ENCODE measurements at places on chromosomes 7 and 10.

DNA sequence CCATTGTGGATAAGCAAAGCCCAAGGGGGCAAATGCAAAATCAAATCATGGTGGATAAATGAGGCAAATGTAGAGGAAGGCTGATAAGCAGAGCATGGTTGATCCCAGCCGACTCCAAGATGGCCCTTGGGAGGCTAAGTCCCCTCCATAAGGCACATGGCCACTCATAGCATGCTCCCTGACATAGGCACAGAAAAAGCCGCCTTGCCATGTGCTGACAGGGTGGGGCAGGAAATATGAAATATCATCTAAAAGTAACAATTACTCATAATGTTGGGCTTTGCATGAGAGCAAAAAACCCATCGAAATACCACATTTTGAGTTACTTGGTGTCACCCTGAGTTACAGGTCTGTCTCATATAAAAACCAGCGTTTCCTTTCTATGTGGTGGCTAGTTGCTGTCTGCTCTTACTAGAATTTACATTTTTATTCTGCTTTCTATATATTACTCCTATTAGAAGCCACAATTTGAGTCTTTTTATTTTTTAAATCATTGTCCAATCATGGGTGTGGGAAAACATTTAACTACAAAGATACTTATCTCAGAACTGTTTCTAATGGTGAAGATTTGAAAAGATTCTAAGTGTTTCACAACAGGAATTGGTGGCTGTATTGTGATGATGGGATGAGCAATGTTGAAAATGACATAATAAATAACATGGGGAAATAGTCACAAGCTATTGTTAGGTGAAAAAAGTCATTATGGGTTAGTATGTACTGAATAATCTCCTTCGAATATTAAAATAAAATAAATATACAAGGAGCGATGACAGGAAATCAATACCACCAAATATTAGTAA lies 102.7 kb downstream of the CUBN start:
- peak; percentile 77 for DNase-seq

GRCh38 chr7:157410831-157411556 lies 74.2 kb downstream of the DNAJB6 start:
- no peak for DNase-seq

DNA sequence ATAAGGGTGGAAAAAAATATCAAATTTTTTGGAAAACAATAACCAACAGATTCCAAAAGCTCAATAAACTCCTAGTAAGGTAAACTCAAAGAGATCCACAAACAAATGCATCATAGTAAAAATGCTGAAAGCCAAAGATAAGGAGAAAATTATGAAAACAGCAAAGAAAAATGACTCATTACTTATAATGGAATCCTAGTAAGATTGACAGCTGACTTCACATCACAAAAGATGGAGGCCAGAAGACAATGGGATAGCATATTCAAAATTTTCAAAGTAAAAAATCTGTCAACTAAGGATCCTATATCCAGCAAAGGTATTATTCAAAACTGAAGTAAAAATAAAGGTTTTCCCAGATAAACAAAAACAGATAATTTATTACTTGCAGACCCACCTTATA lies 183.4 kb upstream of the VIPR2 start:
- DNase-seq = no peak

- DNase-seq = peak; percentile 94
Measured at GRCh38 chr7:70237831-70238575, 639.7 kb downstream of the AUTS2 start.

DNA sequence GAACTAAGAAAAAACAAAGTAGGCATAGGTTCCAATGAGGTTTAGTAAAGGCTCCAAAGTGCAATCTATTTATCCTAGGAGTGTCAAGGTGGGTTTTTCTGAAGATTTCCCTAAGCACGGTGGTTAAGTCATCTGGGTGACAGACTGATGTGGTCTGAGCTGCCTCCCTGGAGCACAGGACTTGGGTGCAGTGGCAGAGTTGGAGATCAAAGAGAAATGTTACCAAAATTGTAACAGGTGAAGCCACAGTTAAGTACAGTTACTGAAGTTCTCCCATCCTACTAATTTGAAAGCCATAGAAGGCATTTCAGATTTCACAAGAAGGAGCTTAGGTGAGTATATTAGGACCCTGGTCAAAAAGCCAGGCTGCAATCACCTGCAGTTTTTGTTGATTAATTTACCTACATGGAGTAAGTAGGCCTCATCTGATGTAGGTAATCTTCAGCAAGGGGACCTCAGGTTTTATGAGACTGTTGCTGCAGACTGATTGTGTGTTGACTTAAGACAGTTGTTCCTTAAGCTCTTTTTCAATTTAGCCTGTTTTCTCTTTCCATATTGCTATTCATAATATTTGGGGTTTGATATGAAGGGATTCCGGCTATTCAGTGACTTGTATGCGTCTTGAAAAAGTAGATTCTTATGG lies 3.0 kb downstream of the DLX6 start:
- no peak for DNase-seq

DNA sequence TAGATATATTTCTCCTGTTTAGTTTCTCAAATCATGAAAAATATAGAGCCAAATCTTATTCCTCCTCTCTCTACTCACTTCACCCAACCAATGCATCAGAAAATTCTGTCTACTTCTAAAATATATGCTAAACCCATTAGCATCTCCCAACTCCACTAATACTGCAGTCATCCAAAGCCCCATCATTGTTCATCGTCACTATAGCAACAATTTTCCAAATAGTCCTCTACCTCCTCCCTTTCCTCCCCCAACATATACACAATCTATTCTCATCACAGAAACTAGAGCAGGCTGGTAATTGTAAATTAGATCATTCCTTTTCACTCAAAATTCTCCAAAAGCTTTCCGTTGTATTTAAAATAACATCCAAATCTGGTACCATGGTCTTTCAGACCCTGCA lies 38.4 kb upstream of the C10orf120 start:
- no peak for DNase-seq

- DNase-seq = no peak
Measured at GRCh38 chr10:125628104-125629049, 54.6 kb downstream of the TEX36 start.

DNA sequence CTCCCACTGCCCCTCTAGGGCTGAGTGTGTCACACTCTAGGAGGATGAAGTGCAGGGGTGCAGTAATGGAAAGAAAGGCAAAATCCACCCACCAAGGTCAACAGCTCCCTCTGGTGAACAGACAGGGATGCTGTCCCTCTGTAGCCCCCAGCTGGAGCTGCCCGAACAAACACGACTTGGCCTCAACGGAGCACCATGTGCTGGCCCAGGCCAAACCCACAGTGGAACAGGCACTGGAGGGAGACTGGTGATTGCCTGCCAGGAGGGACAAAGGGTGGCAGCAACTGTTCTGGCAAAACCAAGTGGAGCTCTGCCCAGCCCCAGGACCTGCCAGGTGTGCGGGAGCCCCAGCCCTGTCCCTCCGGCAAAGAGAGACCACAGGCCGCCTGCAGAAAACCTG lies 20.7 kb downstream of the PDIA4 start:
- no peak for DNase-seq

DNA sequence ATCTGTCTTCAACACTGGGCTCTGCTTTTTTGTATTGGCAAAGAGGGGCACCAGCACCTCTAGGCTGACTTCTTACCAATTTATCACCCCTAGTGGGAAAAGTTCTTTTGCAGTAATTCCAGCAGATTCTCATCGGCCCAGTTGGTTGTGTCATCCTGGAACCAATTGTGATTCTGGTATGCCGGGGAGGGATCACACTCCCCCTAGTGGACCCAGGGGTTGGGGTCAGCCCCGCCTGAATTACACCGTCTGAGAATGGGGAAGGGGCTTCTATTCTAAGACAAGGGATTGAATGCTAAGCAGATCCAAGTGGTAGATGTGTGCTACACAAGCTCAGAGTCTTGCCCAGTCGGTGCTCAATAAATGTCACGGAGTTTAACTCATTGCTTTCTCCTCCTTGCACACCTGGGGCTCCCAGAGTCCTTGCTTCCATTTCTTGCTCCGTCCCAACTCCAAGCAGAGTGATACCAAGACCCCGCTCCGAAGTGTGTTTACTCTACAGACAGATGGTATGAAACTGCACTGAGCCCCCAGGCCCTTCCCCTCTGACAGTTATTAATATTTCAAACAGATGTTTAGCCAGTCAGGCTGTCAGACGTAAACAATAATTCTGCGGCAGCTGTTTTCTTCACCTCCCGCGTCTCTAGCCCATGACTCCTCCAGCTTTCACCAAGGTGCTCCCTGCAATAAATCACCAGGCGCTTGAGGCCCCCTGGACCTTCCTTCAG lies 71.9 kb downstream of the C10orf105 start:
- DNase-seq = no peak

GRCh38 chr10:14686356-14686755 lies 88.3 kb downstream of the FAM107B start:
- DNase-seq = peak; percentile 51

DNA sequence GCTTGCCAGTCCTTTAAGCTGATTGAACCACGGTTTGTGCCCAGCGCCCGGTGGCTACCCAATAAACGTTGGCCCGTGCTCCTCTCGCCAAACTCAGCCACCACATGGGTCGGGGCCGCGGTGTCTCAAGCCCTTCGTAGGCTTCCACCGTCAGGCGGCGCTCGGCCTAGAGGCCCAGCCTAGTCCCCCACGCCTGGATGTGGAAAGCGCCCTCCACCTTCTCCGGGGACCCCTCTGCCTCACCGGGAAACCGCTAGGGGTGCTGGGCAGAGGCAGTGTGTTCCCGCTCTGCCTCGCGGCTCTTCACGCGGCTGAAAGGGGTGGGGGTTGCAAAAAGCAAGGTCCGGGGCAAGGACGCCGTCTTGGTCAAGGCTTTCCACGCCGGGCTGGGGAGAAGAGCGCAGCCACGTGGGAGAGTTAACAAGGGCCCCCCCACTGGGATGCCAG lies 29.8 kb downstream of the LEP start:
- DNase-seq = no peak

GRCh38 chr10:68816796-68817412 lies 10.4 kb upstream of the STOX1 start:
- DNase-seq = no peak

- DNase-seq = no peak
Measured at GRCh38 chr7:14504134-14504533, 398.4 kb downstream of the DGKB start.

DNA sequence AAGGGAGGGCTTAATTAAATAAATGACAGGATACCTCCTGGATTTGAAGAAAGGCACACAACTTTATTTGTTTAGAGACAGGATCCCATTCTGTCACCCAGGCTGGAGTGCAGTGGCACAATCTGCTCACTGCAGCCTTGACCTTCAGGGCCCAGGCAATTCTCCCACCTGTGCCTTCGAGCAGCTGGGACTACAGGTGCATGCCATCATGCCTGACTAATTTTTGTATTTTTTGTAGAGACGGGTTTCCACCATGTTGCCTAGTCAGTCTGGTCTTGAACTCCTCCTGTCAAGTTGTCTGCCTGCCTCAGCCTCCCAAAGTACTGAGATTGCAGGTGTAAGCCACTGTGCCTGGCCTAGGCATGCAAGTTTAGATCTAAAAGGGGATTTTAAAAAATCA lies 272.7 kb upstream of the MBL2 start:
- no peak for DNase-seq

GRCh38 chr7:22860784-22861482 lies 38.3 kb upstream of the TOMM7 start:
- DNase-seq = peak; percentile 54

DNA sequence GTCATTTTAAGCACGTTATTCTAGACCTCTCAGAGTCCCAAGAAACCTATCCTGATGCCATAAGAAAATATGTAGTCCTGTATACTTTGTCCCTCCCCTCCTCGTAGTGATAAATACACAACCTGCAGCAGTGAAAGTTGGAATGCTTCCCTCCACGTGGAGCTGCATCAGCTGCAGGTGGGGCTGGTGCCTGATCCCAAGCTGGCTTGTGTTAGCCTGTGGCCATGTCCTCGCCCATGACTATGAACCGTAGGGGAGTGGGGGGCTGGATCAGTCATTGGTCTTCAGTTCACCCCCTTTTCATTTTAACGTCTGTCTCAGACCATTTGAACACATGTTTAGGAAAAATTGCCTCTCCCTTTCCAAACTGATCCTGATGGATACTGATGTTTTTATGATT lies 171.4 kb upstream of the HABP2 start:
- DNase-seq = no peak

- DNase-seq = no peak
Measured at GRCh38 chr7:20229646-20230500, 12.7 kb upstream of the MACC1 start.

DNA sequence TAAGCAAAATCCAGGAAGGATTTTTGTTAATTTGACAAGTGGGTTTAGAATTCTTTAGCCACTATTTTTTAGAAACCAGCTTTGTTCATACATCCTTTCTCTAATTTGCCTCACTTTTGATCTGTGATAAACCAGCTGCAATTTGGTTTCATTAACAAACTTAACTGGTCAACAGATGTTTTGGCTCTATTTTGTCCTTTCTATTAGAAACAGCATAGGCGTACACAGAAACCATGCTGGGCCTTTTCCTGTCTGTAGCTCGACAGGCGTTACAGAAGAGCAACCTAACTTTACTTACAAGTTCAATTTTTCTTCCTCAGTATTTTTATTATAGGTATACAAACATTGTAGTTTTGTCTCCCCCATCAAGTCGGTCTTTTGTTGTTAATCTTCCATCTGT lies 28.2 kb downstream of the KAT6B start:
- peak; percentile 60 for DNase-seq

- no peak for DNase-seq
Measured at GRCh38 chr10:126155528-126155927, 232.7 kb downstream of the ADAM12 start.

DNA sequence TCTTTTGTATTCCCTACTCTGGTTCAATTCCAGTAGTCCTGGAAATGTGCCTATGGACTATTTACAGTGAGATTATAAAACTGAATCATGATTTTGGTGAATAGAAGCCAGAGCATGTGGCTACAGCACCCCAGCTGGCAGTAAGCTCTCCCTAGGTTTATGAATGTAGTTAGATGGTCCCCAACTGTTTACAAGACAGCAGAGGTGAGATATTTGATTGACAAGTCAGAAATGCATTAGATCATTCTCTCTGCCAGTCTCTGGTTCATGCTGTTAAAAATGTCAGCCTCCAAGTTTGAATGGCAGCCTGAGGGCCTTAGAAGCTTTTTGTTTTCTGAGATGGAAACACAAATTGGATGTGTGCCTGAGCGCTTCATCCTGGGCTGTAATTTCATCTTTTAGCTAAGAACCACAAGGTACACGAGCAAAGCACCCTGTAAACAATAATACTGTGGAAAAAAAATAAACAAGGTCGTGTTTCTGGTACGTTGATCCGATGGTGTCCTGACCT lies 85.0 kb downstream of the BTRC start:
- DNase-seq = no peak

- DNase-seq = peak; percentile 91
Measured at GRCh38 chr7:114085592-114086501, 167.0 kb upstream of the PPP1R3A start.

- DNase-seq = peak; percentile 65
Measured at GRCh38 chr10:10213237-10213636, 804.4 kb upstream of the CELF2 start.

GRCh38 chr10:70715853-70716795 lies 43.8 kb downstream of the ADAMTS14 start:
- no peak for DNase-seq

DNA sequence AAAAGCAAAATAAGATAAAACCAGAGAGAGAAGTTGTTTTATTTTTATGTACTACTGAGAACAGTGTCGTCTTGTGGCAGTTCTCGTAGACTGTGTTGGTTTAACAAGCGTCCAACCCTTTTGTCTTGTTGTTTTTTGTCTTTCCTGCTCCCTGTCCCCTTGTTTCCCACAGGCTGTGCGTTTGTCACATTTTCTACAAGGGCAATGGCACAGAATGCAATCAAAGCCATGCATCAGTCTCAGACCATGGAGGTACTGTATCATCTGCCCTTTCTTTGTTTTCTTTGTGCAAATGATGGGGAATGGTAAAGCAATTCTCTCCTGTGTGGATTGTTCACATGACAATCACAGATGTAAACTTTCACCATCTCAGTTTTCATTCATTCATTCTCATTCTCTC lies 248.8 kb downstream of the CELF2 start:
- DNase-seq = no peak
